ENCODE measurements at places on chromosomes 12 and 14. TPM values are rescaled to one million over a fixed set of nuclear protein-coding genes. Genes with fewer than 3 reads are reported as not detected.

GRCh38 chr14:104979758-104980610 lies 1.8 kb upstream of the AHNAK2 start:
- DNase-seq, result peak; percentile 79
- no peak overlapping the region for H3K4me3 ChIP-seq
- H3K27me3 ChIP-seq, result no peaks in the 10 kb centered on the region
- H3K27ac ChIP-seq, result no peak overlapping the region

- H3K36me3 ChIP-seq, result no peaks in the 10 kb centered on the region
- DNase-seq, result no peak
- no peak overlapping the region for H3K4me3 ChIP-seq
- H3K4me1 ChIP-seq, result no peaks in the 10 kb centered on the region
- H3K27me3 ChIP-seq, result no peaks in the 10 kb centered on the region
These were observed 646.2 kb upstream of the FOXG1 start for GRCh38 chr14:28120391-28120790.

DNA sequence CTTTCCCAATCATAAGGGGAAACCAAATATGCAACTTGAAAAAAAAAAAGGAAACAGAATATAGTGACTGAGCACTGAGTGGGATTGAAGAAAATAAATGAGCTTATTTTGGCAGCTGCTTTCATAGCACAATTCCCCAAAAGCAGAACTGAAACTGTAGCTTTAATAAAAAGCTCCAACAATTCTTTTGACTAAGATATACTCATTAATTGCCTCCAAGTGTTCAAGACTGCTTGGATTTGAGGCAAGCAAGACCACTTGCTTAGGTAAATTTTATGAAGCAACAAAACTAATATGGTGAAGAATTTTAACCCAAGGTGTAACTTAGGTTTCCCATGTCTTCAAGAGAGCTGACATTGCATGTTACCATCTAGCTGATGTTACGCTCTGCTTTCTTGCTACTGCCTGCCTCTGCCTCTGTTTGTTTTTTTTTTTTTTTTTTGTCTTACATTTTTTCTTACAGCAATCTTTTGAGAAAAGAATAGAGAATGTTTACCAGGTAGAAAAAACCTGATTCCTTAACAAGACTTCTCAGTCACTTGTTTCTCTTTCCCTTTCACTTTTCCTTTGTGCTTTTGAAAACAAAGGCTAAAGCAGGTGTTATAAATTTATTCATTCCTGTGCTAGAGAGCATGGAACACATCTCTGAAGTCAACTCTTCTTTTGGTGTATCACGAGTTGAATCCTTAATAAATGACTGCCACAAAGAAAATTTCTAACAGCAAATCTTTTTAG lies 134.4 kb downstream of the BCAT1 start:
- no peak for DNase-seq
- H3K27me3 ChIP-seq, result no peaks in the 10 kb centered on the region
- H3K36me3 ChIP-seq, result no peaks in the 10 kb centered on the region
- H3K27ac ChIP-seq, result no peak overlapping the region
- no peak overlapping the region for H3K4me3 ChIP-seq

The TAS2R13 gene
- 3.8 TPM for total RNA-seq

The CLEC4C gene
- not detected for total RNA-seq

The ALKBH1 gene
- total RNA-seq, result 9.4 TPM

The NPAS3 gene
- total RNA-seq, result 0.72 TPM

The KRT74 gene
- total RNA-seq, result not detected
